Foreskin keratinocyte (primary cell): ENCODE measurements at places on chromosomes 11 and 22. TPM values are rescaled to one million over a fixed set of nuclear protein-coding genes. Genes with fewer than 3 reads are reported as not detected.
A peak's percentile ranks its signal among the peaks of the same experiment; 100 is the strongest.

SYT8 gene
- total RNA-seq = 18.1 and 21.1 TPM in 2 replicates

CD248 gene
- not detected in 2 replicates for total RNA-seq

THOC5 gene
- 38.8 and 41.3 TPM in 2 replicates for total RNA-seq

MMP27 gene
- total RNA-seq = not detected in 2 replicates

DENND6B gene
- total RNA-seq = 0.42 and 0.54 TPM in 2 replicates

RFPL3 gene
- not detected in 2 replicates for total RNA-seq

CHRM4 gene
- not detected in 2 replicates for total RNA-seq

ZFTA gene
- total RNA-seq = 5.4 and 5.6 TPM in 2 replicates

DNA sequence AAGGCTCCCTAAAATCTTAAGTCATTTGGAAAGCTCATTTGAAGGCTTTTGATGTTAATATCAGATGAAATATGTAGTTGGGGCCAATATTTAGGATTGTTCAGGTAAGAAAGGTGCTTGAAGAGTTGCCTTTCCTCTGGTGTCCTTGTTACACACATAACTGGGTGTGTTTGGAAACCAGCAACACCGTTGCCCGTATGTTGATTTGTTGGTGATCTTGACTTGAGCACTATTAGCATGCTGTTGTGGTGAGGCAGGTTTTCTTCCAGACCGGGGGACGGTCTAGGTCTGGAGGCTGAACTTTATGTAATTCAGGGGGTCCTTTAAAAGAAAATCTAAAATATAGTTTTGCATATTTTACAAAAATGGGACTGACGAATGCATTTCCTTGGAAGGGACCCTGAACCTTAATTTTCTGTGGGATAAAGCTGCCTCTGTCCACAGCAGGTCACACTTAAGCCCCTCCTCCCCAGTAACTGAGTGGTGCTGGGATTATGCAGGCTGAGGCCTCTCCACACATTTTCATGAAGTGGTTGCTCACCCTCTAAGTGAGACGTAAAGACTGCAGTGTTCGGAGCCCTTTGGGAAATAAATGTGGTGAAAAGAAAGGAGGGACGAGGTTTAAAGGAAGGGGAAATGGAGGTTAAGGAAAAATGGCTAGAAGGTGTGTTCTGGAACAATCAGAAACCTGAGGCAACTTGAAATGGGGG is 1.8 kb downstream of the YWHAH start:
- DNase-seq = no peak

- peak; percentile 94 for DNase-seq
These were observed 55.3 kb upstream of the CD44 start for GRCh38 chr11:35083431-35084238.

DNA sequence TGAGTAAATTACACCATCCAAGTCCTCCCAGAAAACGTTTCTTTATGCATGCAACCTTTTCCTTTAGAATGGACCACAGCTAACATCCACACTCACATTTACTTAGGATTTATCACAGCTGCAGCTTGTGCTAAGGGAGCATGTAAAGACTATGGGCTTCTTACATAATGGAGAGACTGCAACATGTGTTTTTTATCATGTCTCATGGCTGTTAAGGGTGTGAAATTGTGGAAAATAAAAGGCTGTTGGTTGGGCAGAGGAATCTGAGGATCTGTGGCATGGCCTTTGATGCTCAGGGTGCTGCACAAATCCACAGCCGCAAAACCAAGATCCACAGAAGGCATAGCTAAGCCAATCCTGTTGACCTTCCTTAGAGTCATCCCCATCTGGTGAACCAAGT is 112.0 kb upstream of the MTNR1B start:
- no peak for DNase-seq

- no peak for DNase-seq
These were observed 2.3 kb upstream of the SEC14L3 start for GRCh38 chr22:30474121-30474520.

DNA sequence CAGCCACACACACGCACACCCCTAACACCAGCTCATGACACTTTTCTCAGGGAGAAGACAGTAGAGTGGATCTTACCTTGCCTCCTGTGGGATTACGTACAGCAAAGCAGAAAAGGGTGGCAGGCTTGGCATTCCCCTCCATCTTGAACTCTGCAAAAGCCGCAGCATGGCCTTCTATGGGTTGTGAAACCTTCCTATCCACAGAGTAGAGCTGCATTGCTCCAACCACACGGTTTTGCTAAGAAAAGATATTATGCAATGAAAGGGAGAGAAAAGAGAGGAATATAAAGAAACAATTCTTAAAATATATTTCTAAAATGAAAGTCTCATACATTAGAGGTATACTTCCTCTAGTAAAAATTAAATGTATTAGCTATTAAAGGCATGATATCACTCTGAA is 48.8 kb downstream of the CLTCL1 start:
- DNase-seq = no peak

DNA sequence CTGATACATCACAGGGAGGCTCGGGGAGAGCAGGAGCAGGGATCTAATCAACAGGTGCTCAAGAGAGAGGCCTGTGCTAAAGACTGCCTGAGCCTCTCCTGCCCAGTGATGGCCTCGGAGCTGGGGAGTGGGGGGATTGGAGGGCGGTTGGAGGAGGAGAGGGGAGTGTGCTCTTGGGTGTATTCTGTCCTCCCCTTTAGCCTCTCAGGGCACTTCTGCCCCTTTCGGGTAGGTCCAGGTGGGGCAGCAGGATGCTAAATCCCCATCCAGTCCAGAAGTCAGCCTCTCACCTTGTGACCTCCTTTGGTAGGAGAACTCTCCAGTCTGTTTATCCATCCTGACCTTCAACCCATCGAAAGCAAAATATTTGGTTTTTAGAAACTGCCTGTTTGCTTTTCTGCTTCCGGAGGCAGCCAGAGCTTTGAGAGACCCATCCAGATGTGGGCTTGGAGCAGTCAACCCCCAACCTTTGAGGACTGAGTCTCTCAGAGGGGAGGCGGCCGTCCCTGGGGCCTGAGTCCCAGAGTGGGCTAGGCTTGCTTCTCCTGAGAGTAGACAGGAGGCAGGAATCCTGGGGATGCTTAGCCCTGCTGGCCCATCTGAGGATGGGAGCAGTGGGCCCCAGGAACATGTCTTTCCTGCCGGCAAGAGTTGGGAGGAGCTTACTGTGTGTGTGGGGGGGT is 105.2 kb upstream of the SYT13 start:
- DNase-seq = no peak

- no peak for DNase-seq
These were observed 6.7 kb upstream of the SCARF2 start for GRCh38 chr22:20444325-20444724.

DNA sequence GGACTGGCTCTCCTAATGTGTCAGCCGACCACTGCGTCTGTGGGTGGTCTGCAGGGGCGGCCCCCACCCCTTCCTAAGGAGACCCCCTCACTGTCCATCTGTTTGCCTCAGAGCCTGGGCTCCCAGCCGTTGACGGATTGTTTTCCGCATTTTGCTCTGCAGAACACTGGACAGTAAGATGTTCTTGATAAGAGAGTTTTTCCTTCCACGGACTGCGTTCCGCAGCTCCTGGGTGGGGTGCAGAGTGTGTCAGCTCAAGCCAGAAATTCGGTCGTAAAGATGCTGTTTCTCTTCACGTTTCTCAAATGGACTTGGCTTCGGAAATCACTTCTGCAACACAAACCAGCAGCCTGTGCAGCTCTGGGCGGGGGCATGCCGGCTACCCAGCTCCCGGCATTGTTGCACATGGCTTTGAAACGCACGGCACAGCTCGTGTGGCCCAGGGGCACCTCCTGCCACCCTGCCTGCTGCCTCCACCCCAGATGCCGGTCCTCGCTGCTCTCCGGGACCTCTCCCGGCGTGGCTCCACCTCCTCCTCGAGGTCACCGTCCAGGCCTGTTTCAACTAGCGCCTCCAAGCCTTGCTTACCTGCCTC is 2.9 kb upstream of the MRGPRG start:
- no peak for DNase-seq

GRCh38 chr11:129249351-129249750 is 57.2 kb upstream of the ARHGAP32 start:
- peak; percentile 49 for DNase-seq

GRCh38 chr11:125588505-125588904 is 4.1 kb upstream of the STT3A start:
- no peak for DNase-seq

DNA sequence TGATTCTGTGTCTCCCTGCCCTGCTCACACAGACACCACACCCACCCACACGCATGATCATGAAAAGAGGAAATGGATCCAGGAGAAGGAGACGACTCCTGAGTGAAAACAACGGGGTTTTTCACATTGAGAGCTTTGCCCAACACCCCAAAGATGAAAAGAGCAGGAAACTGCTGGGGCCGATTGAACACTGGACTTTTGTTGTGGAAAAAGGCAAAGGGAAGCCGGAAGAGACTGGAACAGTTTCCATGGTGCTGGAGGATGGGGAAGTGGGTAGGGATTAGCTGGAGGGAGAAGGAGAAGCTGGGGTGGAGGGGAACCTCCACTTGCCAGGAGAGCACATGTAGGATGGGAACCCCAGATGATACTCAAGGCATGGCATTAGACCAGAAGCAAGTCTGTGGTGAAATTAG is 5.2 kb upstream of the SLC43A3 start:
- no peak for DNase-seq

- DNase-seq = no peak
These were observed 26.0 kb downstream of the PARVG start for GRCh38 chr22:44206696-44207095.

DNA sequence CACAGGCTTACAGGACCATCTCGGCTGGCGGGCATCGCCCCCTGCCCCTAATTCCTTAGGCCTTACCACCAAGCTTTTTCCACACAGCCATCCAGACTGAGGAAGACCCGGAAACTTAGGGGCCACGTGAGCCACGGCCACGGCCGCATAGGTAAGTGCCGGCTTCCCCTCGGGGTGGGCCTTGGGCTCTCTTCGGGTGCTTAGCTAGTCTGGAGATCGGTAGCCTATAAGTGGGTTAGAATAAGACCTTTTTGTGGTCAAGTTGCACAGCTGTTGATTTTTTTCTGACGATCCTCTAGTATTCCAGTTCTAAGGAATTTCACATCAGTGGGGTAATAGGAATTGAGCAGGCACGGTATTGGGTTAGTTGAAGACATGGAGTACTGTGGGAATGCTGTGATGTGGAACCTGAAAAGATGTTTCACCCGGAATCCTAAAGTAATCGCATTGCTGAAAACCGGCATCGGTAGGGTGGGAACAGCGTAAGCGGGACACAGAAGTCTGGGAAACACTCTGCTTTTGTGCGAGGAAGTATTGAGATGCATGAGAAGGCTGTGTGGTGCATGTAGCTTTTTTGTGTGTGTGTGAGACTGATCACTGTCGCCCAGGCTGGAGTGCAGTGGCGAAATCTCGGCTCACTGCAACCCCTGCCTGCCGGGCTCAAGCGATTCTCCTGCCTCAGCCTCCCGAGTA is 669 bp downstream of the RPL27A start:
- no peak for DNase-seq

- no peak for DNase-seq
These were observed 11.9 kb downstream of the KLHL35 start for GRCh38 chr11:75421035-75421602.

- no peak for DNase-seq
These were observed 166.8 kb upstream of the MTMR2 start for GRCh38 chr11:96090711-96091110.

GRCh38 chr11:69864686-69865661 is 45.8 kb upstream of the FGF3 start:
- no peak for DNase-seq

GRCh38 chr22:19902245-19902715 is 39.3 kb upstream of the COMT start:
- no peak for DNase-seq
